ENCODE measurements at places on chromosomes 6 and 20.

GRCh38 chr20:57748601-57749130, 38.9 kb upstream of the PMEPA1 start:
- peak; percentile 84 for DNase-seq

DNA sequence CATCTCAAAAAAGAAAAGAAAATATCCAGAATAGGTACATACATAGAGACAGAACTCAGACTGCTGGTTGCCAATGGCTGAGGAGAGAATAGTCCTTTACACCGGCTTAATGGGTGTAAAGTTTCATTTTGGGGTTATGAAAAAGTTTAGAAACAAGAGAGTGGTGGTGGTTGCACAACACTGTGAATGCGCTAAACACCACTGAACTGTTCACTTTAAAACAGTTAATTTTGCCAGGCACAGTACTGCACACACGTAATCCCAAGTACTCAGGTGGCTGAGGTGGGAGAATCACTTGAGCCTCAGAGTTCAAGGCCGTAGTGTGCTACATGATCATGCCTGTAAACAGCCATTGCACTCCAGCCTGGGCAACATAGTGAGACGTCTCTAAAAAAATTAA, 7.6 kb downstream of the ILRUN start:
- no peak for DNase-seq

DNA sequence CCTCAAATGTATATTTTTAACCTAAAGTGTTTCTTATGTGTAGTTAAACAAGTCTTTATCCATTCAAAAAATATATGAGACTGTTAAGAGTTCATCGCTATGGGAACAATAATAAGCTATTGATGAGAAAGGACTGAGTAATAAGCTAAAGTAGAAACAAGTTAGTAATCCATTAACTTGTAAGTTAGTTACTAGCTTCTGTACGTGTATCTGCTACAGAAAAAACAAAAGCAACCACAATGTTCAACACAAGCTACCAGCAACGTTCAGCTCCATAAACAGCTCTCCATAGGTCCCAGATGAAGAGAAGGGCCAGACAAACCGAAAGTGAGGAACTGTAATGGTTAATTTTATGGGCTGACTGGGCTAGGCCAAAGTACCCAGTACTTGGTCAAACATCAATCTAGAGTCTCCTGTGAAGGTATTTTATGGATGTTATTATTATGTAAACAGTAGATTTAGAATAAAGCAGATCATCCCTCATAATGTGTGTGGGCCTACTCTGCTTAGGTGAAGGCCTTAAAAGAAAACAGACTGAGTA, 33.8 kb upstream of the FAM135A start:
- no peak for DNase-seq

GRCh38 chr20:35020108-35020928, 64.7 kb downstream of the MYH7B start:
- no peak for DNase-seq

- no peak for DNase-seq
Measured at GRCh38 chr20:51470907-51471411, 71.6 kb downstream of the NFATC2 start.

DNA sequence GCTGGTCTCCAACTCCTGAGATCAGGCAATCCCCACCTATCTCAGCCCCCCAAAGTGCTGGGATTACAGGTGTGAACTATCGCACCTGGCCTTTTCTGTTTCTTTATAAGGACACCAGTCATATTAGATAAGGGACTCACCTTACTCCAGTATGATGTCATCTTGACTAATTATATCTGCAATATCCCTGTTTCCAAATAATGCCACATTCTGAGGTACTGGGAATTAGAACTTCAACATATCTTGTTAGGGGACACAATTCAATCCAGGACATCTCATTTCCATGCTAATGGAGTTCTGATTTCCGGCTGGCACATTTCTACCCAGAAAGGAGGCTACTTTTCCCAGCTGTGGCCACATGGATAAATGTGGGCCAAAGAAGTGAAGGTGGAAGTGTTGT, 6.4 kb upstream of the AIG1 start:
- DNase-seq = no peak

DNA sequence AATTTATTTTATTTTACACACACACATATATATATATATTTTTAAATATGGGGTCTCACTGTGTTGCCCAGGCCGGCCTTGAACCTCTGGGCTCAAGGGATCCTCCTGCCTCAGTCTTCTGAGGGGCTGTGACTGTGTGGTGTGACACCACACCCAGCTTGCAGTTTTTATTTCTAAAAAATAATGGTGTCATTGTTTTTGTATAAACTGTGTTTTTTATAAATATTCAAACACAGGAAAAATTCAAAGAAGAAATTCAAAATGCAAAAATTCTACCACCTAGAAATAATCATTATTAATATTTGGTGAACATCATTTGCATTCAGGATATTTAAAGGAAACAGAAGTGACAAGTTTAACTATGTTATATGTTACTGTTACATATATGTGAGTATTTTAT, 3.1 kb downstream of the CCDC28A start:
- no peak for DNase-seq

GRCh38 chr6:1560281-1561058, 49.2 kb upstream of the FOXC1 start:
- no peak for DNase-seq

DNA sequence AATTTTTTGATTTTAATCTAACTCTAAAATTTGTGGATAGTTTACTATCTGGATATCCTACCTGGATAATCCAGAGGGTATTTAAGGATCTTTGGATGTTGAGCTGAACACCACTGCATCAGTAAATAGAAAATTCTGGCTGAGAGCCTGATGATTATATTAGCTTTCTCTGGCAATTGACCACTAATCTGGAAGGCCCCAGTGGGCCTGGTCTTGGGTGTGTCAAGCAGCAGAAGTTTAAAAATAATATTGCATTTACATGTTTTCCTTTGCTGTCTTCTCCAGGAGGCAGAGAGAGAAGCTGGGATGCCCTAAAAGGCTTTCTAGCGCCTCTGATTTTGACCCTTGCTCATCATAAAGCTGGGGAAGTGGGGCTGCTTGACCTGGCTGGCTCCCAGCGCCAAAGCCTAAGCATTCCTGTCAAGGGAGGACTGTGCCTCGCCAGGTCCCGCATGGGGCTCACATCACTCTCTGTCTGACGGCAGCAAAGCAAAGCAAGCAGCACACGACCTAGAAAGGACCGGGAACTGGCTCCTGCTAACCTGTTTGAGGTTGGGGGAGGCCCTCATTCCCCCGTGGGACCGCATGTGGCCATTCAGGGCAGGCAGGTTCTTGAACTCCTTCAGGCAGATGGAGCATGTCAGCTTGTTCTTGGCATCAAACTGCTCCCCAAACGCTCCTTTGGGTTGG, 46.6 kb upstream of the MRPS10 start:
- DNase-seq = no peak

DNA sequence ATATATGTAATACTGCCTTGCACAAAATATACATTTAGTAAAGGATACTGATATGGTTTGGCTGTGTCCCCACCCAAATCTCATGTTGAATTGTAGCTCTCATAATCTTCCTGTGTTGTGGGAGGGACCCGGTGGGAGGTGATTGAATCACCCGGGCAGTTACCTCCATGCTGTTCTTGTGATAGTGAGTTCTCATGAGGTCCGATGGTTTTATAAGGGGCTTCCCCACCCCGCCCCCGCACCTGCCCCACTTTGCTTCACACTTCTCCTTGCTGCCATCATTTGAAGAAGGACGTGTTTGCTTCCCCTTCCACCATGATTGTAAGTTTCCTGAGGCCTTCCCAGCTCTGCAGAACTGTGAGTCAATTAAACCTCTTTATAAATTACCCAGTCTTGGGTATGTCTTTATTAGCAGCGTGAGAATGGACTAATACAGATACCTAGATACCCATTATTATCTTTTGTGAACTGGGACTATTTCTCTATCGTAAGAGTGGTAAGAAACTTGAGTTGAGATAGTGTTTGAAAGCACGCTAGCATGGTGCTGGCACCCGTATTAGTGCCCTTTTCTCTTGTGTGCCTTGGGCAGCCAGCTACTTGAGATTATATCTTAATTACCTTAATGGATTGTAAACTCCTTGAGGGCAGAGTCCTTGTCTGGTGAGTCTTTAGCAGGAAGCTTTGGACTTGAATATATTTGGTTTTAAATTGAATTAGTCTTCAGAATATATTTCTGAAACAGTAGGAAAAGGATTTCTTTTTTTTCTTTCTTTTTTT, 25.6 kb downstream of the TOP1 start:
- DNase-seq = no peak

DNA sequence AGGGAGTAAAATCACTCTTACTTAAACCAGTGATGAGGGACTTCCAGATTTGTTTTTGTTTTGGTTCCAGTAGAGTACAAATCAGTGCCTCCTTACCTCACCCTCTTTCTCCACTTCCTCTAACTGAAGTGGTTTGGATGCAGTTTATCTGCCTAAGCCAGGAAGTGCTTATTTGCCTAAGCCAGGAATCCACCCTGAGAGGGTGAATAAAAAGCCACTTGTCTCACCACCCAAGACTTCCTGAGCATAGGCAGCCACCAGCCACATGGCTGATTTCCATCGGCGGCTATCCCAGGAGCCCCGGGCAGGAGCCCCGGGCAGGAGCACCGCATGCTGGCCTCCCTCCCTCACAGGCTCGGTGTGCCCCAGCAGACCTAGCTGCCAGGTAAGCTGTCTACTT, 12.0 kb downstream of the LRP11 start:
- DNase-seq = no peak

- no peak for DNase-seq
Measured at GRCh38 chr6:89818977-89819335, 638 bp downstream of the MDN1 start.

GRCh38 chr6:99426451-99426757, 1.3 kb upstream of the PNISR start:
- no peak for DNase-seq
